ENCODE measurements at places on chromosomes 1 and 21. TPM values are rescaled to one million over a fixed set of nuclear protein-coding genes. Genes with fewer than 3 reads are reported as not detected.
A peak's percentile ranks its signal among the peaks of the same experiment; 100 is the strongest.

DNA sequence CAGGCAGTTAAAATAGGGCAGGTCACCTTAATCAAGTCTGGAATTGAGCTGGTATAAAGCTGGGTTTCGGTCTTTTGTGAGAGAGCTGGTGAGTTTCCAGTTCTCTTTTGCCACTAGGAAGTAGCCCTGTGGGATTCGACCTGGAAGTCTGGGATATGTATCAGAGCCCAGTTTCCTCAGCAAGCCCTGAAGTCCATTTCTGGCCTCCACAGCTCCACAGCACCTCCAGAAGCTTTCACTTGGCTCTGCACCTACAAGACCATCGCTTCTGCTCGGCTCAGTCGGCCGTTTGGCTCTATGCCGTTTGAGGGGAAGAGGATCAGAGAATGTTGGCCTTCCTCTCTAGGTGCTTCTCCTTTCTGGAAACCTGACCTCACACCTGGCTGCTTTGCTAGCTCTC, 148.0 kb downstream of the GALNT2 start:
- DNase-seq: peak; percentile 68

DNA sequence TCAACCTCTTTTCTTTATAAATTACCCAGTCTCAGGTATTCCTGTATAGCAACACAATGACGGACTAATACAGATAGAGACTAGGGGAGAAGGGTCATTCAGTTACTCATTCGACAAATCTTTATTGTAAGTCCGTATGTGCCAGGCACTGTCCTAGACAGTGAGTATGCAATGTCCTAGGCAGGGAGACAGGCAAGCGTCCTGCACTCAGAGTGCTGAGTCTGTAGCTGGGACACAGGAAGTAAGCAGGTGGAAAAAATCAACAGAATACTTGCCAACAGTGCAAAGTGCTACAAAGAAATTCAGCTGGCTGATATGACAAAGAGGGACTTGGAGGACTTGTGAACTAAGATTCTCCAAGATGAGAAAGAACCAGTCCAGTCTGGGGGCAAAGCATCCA, 92.2 kb upstream of the ZBTB40 start:
- DNase-seq: no peak

- no peak for DNase-seq
Measured at GRCh38 chr1:23537296-23537973, 6.4 kb upstream of the E2F2 start.

PCBP3 gene
- 15.0 TPM for total RNA-seq

OR2T29 gene
- not detected for total RNA-seq

DNA sequence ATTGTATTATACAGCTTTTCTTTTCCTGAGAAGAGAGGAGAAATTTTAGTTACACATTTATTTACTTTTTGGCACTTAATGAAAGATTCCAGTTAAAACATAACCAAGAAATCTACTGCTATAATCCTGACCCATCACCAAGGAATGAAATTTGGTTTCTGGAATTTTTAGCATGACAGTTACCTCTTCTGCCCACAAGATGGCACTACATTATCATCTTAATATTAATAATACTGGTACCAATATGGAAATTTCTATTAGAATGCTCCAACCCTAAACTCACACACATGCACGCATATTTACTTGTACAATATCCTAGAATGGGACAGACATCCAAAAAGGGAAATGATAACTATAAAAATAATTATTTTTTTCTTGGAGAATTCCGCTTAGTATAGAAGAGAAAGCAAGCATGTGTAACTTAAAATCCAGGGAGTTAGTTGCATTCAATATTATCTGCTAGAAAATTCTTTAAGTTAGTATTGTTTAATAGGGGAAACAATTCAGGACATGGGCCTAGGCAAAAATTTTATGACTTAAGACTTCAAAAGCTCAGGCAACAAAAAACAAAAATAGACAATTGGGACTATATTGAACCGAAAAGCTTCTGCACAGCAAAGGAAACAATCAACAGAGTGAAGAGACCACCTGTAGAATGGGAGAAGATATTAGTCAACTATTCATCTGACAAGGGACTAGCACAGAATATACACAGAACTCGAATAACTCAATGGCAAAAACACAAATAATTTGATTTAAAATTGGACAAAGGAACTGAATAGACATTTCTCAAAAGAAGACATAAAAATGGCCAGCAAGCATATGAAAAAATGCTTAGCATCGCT, 37.4 kb downstream of the MAP3K21 start:
- no peak for DNase-seq

All from aorta (tissue), 5 donors.